Tibial nerve (tissue), 4 donors: ENCODE measurements at places on chromosomes 7 and 10. TPM values are rescaled to one million over a fixed set of nuclear protein-coding genes. Genes with fewer than 3 reads are reported as not detected.

GRCh38 chr7:134197345-134197744, 70.2 kb downstream of the LRGUK start:
- DNase-seq, result no peak

GRCh38 chr7:44743750-44744149, 4.9 kb upstream of the ZMIZ2 start:
- no peak for DNase-seq

- DNase-seq, result no peak
Observed at GRCh38 chr10:1133495-1134045, 77.4 kb downstream of the WDR37 start.

- DNase-seq, result peak; percentile 21
Observed at GRCh38 chr10:61900829-61901792, at the start of gene ARID5B. Gene ARID5B (plus strand): TSS chr10:61901699. CDS start chr10:61901710, 11 bp downstream.

- DNase-seq, result no peak
Observed at GRCh38 chr7:26375726-26376174, 84.1 kb downstream of the SNX10 start.

DNA sequence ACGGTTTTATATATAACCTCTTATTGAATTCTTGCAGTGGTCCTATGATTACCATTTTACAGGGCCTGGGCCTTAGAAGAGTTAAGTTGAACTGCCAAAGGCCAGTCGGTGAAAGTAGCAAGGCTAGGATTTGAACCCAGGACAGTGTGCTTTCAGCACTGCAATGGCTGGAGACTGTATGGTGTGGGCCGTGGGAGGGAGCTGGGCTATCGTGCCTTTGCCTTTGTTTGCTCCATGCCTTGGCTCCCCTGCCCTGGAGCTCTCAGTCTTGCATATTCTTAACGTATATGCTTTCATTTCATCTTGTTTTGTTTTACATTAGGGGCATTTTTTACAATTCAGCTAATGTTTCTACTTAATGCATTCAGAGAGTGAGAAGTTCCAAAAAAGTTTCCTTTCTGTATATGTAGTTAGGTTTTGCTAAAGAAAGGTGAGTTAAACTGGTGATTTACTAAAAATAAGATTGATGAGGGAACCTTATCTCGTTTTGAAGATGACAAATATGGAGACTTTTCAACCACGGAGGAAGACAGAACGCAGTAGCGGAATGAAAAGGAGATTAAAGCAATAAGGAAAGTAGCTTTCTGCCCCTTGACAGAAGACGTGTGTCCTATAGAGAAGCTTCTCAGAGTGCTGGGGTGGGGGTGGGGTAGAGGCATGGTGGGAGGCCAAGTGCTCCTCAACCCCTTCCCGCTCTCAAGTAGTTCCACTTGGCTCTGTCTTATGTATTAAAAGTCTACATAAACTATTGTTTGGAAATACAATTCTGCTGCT, 82.5 kb downstream of the RTKN2 start:
- DNase-seq, result no peak

DNA sequence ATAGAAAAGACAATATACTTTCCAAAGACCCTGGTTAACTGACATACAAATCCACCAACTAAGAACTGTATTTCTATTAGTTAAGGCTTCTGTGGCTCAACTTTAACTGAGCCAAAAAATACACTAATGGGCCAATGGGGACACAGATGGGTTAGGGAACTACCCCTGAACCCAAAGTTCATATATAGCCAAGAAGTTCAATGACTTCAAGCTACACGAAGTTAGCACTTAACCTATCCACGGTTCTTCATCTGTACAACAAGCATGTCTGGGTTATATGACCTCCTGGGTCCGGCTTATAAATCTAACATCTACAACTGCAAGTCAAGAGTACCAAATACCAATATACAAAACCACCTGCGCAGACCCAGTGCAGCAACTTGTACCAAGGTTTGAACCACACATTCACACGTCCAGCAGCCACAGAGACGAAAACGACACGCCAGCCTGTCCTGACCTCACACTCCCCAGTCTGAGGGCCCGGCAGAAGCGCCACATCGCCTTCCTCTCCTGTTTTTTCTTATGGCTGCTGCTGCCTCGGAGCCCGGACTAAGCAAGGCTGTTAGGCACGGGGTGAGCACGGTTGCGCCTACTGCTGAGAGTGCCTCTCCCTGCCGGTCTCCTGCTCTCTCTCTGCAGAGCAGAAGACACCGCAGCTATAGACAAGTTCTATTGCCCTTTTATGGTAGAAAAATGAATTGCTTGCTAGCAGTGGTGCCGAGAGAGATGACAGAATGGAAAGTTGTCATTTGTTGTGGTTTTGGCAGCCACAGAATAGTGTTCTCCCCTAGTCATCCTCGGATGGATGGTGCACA, 86.3 kb downstream of the RNF216 start:
- no peak for DNase-seq

DNA sequence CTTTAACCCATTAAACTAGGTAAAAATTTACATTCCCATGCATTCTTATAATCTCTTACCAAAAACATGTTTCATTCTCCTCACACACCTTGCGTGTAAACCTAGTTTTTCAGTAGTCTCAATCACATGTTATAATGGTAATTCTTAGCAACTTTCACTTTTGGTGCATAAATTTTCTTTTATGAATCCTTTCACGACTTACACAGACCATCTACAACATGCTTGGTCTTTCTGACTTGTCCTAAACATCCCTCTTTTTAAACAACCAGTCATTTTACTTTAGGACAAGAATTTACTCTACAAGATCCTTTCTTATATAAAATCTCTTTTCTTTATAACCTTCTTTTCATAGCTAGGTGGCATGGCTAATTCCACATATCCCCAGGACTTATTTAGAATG, 25.8 kb downstream of the FBXL13 start:
- DNase-seq, result no peak

GRCh38 chr7:120684463-120684862, 173.5 kb downstream of the TSPAN12 start:
- DNase-seq, result no peak

- DNase-seq, result no peak
Observed at GRCh38 chr7:12158334-12159060, 52.6 kb upstream of the TMEM106B start.

GRCh38 chr10:24958091-24958720, 5.8 kb upstream of the PRTFDC1 start:
- DNase-seq, result peak; percentile 69

DNA sequence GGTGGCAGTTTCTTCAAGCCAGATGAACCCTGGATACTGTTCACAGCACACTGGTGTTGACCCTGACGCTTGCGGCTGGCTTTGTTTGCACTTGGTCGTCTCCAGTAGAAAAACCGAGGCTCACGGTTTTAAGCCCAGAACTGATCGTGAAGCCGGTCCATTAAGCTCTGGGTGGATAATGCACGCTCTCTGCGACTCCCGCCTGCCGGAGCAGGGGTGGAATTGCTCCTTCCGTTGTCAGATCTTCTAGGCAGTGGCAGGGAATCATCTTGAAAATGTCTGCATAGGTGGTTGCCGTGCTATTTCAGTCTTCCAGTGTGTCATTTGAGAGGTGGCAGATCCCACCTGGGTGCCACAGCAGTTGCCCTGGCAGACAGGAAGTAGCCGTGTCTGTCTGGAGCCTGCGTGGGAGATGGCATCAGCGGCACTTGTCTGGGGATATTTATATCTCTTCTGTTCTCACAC, 35.9 kb upstream of the AP5Z1 start:
- no peak for DNase-seq

- no peak for DNase-seq
Observed at GRCh38 chr7:55307123-55307916, 57.8 kb upstream of the LANCL2 start.

TMEM140 gene
- total RNA-seq, result 31.8 TPM

GTF2IRD1 gene
- total RNA-seq, result 35.7 TPM

HOXA2 gene
- 2.5 TPM for total RNA-seq

ANKMY2 gene
- total RNA-seq, result 15.3 TPM

CTTNBP2 gene
- total RNA-seq, result 19.3 TPM

ADRB1 gene
- total RNA-seq, result 1.3 TPM

- DNase-seq, result no peak
Observed at GRCh38 chr10:73911553-73912004, 647 bp downstream of the PLAU start.

DNA sequence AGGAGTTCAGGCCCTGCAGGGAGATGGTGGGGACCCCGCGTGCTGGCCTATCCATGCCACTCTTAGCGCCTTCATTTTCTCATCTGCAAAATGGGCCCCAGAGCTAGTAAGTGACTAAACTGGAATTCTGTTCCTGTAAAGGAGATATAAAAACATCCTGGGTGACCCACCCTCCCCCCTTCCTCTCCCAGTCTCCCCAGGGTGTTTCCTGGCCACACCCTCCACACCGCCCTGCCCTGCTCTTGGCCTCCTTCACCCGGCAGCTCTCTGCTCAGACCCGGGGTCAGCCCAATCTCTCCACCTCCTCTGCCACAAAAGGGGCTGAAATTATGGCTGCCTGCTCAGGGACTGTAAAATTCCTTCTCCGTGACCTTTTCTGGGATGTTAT, 70.7 kb downstream of the C10orf105 start:
- DNase-seq, result no peak

GIMAP1 gene
- total RNA-seq, result 10.4 TPM

HMX2 gene
- total RNA-seq, result not detected

- DNase-seq, result no peak
Observed at GRCh38 chr10:635088-635861, 54.2 kb downstream of the DIP2C start.

GRCh38 chr10:72612203-72612826, 13.6 kb downstream of the MICU1 start:
- DNase-seq, result no peak

NANOS1 gene
- 9.4 TPM for total RNA-seq

CNPY1 gene
- not detected for total RNA-seq

- no peak for DNase-seq
Observed at GRCh38 chr10:98610836-98611235, 164.1 kb upstream of the HPS1 start.

SHH gene
- total RNA-seq, result 14.7 TPM

AKR1C8 gene
- total RNA-seq, result not detected

GRCh38 chr7:70947181-70947580, 184.8 kb upstream of the GALNT17 start:
- no peak for DNase-seq

ATE1 gene
- 22.9 TPM for total RNA-seq

DNA sequence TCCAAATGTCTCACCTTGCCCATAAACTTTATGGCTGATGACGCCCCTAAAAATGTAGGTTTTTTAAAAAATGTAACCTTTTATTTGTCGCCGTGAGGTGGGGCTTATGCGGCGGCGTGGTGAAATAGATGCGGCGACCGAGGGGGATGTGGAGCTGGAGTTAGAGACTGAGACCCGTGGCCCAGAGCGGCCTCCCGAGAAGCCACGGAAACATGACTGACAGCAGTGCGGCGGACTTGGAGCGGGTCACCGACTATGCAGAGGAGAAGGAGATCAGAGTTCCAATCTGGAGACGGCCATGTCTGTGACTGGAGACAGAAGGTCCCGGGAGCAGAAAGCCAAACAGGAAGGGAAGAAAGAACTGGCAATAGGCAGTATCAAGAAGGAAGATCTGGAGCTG, 46.5 kb downstream of the C7orf33 start:
- no peak for DNase-seq

NUP42 gene
- total RNA-seq, result 19.2 TPM

GRCh38 chr7:34373940-34374339, 284.1 kb upstream of the NPSR1 start:
- DNase-seq, result no peak

ASAH2 gene
- total RNA-seq, result 1.5 TPM

TMEM130 gene
- total RNA-seq, result 2.0 TPM

GRCh38 chr10:48902096-48902495, 37.5 kb downstream of the LRRC18 start:
- no peak for DNase-seq

GRCh38 chr10:62044566-62044965, 143.1 kb downstream of the ARID5B start:
- no peak for DNase-seq

DNA sequence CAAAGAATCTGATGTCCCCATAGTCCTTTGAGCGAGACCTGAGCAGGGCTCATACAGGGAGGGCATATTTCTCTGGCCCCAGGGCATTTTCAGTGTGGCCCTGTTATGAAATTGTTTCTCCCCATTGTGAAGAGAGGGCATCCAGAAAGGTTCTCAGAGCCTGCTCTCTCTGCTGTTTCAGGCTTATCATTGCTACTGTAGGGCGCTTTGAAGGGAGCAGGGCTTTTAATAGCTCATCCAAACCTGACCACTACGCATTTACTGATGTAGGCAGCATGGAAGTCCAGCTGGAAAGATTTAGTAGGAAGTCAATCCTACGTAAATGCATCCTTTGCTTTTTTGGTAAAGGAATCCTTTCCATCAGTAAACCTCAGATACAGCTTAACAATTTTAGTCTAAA, 68.1 kb downstream of the PRPF18 start:
- DNase-seq, result no peak
